ENCODE measurements at places on chromosomes 4 and X.

DNA sequence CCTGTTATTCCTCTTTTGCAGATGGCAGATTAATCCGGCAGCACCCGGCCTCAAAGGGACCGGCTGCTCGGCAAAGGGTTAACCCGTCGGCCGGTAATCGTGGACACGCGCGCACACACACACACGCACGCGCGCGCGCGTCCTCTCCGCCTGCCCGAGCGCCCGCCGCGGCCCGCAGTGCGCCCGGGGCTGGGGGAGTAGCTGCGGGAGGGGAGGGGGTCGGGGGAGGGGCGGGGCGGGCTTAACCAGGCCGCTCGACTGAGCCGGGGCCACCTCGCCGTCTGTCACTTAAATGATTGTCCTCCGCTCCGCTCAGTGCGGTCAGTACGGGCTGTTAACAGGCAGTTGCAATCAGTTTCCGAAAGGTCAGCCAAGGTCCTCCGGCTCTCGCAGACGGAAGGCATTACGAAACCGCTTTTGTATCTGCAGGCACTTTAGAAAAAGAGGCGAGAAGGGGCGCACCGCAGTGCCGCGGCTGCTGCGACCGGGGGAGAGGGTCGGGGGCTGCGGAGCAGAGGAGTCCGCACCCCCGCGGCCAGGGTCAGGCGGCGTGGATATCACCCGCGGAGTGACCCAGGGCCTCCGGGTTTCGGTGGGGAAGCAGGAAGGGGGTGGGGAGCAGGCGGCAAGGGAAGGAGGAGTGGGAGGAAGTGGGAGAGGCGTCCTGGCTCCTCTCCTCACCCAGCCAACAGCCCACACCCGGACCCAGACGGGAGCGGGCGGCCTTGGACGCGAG lies 57.3 kb upstream of the BCOR start:
- peak; percentile 28 for DNase-seq

GRCh38 chr4:144734522-144734921 lies 88.6 kb downstream of the HHIP start:
- no peak for DNase-seq

DNA sequence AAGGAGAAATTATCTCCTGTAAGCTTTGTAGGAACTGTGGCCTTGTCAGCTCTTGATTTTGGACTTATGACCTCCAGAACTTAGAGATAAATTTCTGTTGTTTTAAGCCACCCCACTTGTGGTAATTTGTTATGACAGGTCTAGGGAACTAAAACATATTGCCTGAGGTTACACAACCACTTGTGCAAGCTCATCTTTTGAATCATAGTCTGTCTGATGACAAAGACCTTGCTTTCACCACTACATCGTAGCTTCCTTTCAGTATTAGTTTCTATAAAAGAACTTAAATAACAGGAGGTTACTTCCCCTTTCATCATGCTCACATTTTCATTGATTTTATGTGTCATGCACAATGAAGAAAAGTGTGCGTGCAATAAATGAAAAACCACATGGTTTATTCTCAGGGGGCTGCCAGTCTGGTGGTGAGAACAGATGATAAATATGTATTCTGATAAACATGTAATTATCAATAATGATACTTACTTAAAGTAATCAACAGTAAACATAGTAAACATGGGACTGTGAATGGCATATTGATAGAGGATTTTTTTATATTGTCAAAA lies 690.0 kb upstream of the HS3ST1 start:
- DNase-seq = peak; percentile 52

DNA sequence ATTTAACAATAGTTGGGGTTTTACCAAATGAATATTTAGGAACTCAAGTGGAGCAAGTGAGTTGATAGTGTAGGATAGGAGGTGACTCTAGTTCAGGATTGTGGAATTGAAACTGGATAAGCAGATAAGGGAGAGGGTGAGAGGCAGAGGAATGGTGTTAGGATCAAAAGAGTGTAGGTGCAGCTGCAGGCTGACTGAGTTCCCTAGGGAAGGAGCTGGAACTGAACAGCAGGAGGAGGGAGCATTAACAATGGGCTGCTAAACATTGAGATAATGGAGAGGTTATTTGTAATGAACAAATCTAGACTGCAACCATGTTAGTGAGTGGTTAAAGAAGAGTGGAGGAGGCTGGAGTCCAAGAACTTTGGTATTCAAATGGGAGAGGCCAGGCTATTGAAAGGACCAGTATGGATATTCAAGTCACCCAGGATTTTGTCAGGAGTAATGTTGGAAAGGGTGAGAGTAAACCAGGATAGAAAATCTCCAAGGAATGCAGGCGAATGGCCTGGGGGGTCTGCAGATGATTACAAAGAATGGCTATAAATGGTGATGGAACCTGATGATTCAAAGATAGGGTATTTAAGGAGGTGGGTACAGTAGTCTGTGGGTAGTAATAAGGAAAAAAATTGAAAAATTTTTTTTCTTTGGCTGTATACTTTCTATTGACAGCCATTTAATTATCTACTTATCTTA lies 497.1 kb upstream of the TENM3 start:
- DNase-seq = no peak

- no peak for DNase-seq
These were observed 640.7 kb upstream of the AGA start for GRCh38 chr4:178082906-178083305.

- no peak for DNase-seq
These were observed 87.3 kb upstream of the TET2 start for GRCh38 chr4:105059337-105059736.

- no peak for DNase-seq
These were observed 79.9 kb downstream of the CHST7 start for GRCh38 chrX:46653482-46653881.

GRCh38 chr4:122764821-122765215 lies 32.3 kb downstream of the BBS12 start:
- no peak for DNase-seq

GRCh38 chrX:68644861-68645260 lies 2.6 kb upstream of the STARD8 start:
- no peak for DNase-seq

GRCh38 chrX:119391279-119391678 lies 7.9 kb upstream of the SLC25A43 start:
- peak; percentile 26 for DNase-seq

- DNase-seq = peak; percentile 45
These were observed 9.6 kb downstream of the BMP3 start for GRCh38 chr4:81040012-81040659.

- no peak for DNase-seq
These were observed 201.5 kb downstream of the TBX22 start for GRCh38 chrX:80216086-80216485.

DNA sequence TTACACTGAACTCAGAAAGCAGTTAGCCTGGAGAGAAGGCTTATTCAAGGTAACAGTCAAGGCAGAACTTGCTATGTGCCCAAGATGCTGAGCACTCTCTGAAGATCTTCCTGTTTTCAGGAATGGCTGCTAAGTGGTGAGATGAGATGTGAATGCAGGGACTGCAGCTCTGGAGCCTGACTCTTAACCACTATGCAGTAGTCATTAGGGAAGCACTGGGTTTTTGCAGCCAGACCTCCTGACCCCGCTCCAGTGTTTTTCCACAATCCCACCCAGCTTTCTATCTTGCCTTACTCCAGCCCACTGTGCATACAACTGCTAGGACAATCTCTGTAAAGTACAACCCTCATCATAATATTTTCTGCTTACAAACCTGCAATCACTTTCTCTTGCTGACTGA lies 95.2 kb upstream of the LNX1 start:
- DNase-seq = no peak

GRCh38 chr4:158094413-158095134 lies 78.3 kb downstream of the GASK1B start:
- no peak for DNase-seq

DNA sequence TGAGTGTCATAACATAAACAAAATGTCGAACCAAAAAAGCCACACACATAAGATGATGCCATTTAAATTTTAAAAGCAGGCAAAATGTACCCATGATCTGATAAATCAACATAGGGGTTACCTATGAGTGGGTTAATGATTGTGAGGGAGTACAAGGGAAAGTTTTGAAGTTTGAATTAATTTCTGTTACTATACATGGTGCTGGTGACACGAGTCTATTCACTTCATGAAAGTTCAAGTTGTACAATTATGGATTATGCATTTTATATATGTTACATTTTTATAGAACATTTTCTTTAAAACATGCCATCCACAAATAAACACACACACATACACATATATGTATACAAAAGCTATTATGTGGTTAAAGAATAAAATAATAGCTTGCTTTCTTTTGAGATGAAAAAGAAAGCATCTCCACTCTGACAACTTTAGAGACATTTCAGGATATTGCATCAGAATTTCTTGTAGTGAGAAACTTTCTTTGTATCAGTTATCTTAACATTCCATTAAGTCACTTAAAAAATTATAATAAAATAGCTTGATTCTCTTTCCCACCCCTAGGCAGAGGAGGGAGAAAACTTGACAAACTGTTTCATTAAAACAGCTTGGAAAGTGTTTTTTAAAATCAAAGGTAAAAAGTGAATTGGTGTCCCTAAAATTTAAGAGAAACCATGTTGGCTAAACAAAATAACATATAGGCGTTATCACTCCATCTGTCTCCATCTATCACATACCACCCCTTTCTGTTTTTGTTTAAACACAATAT lies 891.8 kb upstream of the NDST4 start:
- no peak for DNase-seq

- DNase-seq = no peak
These were observed 8.9 kb upstream of the SMIM43 start for GRCh38 chr4:121773883-121774282.

DNA sequence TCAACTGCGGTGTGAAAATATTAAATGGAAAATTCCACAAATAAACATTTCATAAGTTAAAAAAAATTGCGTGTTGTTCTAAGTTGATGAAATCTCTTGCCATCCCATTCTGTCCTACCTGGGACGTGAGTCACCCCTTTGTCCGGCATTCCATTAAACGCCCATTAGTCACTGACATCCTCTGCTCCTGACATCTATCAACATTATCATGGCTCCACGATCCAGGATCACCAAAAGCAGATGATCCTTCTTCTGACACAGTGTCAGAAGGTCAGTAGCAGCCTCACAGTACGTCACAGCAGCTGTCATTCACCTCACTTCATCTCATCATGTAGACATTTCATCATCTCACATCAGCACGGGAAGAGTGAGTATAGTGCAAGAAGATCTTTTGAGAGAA lies 125.7 kb downstream of the ZNF827 start:
- DNase-seq = no peak

DNA sequence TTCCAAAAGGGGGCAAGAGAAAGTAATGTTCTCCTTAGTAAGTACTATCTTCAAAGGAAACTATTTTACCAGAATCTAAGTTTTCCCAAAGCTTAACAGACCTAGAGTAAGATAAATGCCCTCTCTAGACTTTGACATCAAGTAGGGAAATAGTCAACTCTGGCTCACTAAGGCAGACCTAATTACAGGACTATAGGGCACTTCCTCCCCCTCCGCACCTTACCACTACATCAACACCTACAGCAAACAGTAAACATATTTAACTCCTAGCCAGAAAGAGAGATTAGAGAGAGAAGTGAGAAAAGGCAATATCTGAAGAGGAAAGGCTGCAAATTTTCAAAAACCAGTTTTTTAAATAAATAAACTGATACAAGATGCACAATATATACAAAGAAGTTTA lies 60.4 kb downstream of the CNOT6L start:
- no peak for DNase-seq

GRCh38 chr4:30718021-30718542 lies 2.1 kb upstream of the PCDH7 start:
- no peak for DNase-seq

DNA sequence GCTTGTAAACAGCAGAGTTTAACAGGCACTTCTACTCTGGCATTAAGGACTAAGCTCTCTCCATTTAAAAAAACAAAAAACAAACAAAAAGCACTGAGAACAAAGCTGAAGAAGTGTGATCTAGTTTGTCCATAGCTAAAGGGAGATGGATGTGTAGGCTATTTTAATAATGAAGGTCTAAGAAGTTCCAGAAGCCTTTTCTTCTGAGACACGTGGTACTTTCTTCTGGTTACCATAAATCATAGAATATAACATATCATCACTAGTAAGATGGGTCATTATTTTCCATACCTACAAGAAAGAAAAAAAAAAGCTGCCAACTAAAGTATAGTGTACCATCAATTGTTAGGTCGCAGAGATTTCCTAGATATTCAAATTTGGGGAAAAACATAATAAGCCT lies 722 bp upstream of the NBDY start:
- DNase-seq = peak; percentile 32

GRCh38 chr4:156388826-156389225 lies 435.2 kb upstream of the CTSO start:
- DNase-seq = no peak

DNA sequence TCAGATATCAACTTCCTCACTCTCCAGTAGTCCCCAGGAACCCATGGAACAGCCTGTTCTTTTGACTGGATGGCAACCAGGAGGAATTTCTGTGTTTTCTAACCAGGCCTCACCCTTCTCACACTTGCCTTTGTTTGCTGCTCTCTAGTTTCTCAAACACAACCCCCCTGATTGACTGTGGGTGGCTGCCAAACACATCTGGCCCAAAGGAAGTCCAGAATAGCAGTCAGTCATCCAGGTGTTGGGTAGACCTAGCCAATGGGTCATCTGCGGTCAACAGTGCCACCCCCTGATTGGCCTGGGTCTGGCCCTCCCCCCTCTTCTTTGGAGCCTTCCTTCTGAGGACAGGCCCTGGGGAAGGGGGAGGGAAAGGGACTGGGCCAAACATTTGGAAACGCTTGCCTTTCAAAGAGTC lies 53.7 kb downstream of the MSX1 start:
- no peak for DNase-seq

DNA sequence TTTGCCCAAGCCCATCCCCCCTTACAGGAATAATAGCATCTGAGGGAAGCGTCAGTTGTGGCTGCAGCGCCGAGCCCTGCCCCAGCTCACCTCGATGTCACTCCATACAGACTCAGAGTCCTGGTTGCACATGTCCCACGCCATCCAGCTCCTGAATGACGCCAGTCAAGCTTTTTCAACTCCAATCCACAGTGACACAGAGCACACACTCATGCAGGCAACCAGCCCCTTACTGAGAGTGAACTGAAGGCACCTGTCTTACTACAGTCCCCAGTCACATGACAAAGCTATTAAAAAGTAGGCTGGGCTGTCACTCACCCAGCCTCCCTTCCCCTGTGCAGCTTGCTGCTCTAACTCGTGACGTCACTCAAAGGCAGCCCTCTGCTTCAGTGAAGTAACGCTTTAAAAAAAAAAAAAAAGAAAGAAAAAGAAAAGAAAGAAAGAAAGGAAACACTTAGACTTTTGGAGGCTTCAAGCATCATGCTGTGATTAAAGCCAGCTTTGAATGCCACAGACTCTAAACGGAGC lies at the start of gene PPARGC1A:
Gene PPARGC1A, minus strand, starts transcription at position 234 of the 528 bp plus-strand sequence. Its CDS starts 90 bp downstream, at position 144.
- DNase-seq = peak; percentile 91

GRCh38 chrX:13721819-13722519 lies 12.5 kb downstream of the TRAPPC2 start:
- no peak for DNase-seq

- DNase-seq = no peak
These were observed 339.5 kb upstream of the DIPK2B start for GRCh38 chrX:45540181-45540580.

- peak; percentile 50 for DNase-seq
These were observed 408.9 kb downstream of the GLUD2 start for GRCh38 chrX:121456315-121456714.

GRCh38 chr4:105389167-105389566 lies 84.7 kb downstream of the PPA2 start:
- no peak for DNase-seq

- no peak for DNase-seq
These were observed 484.0 kb upstream of the TECRL start for GRCh38 chr4:64893205-64893604.

- no peak for DNase-seq
These were observed 6.8 kb downstream of the ASB5 start for GRCh38 chr4:176262243-176262642.
